ENCODE measurements at places on chromosomes 6 and 20.

DNA sequence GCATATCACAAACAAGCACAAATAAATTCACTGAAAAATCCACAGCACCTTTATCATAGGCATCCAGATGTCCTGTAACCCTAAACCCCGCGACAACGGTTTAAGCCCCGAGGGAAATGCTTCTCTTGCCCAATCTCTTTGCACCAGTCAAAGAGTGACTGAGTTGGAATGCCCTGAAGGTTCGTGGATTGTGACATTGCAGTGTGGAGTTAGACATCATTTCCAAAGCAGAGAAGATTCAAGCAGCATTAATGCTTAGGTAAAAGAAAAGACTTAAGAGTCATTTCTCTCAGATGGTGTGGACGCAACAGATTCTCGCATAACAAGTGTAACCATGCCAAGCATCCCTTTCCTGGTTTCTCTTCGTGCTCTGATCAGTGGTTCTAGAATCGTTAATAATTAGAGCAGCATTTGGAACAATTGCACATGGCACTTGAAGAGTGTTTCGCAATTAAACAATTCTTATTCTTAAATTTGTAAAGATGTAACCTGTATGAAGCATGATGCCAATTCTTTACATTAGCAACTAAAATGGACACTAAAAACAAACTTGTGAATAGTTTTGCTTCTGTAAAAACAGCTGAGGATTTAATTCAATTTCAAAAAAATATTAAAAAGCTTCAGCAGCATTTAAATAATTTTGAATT lies 121.6 kb downstream of the HIVEP2 start:
- no peak for DNase-seq

DNA sequence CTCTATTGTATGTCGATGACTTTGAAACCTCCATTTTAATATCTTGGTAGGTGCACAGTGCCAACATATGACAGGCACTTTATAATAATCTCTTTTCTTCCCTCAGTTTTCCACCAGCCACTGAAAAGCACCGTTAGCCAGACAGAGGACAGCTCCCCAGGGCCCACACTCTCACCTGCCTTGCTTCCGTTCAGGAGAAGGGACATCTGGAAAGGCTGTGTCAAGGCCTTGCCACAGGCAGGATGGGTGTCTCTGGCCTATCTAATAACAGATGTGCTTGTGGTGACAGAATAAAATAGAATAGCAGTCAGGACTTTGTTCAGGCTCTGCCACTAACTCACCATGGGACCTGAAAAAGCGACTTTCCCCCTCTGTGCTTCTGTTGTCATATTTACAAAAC lies 75.5 kb upstream of the CCDC167 start:
- DNase-seq, result no peak

- no peak for DNase-seq
Observed at GRCh38 chr6:75874224-75874623, 125.2 kb downstream of the MYO6 start.

GRCh38 chr6:135506270-135506997 lies 8.9 kb upstream of the AHI1 start:
- DNase-seq, result peak; percentile 25

DNA sequence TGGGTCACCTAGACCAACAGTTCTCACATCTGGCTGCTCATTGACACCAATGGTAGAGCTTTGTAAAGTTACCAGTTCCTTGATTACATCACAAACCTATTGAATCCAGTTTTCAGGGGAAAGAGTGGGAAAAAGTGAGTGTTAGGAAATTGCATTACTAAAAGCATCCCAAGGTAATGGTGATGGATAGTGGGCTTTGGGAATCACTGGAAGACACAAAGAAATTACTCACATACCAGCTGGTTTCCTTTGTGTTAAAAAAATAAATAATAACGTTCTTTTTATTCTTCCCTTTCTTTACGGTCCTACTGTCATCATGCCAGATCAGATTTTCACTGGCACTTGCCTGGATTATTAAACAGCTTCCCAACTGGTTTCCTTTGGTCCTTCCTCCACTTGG lies 370.7 kb downstream of the RFPL4B start:
- DNase-seq, result no peak

DNA sequence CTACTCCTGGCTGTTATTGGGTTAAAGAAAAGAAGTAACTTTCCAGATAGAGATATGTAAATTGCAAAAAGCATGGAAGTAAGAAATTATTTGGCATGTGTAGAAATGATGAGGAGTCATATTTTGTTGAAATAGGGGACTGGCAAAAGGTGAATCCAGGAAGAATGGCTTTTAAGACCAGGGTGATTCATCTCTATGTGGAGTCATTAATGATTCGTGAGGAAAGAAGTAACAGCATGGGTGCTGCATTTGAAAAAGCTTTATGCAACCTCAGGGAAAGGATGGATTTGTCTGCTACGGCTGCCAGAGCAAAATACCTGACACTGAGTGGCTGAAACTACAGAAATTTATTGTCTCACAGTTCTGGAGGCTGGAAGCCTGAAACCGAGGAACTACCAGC lies 14.8 kb upstream of the SYNE1 start:
- no peak for DNase-seq

DNA sequence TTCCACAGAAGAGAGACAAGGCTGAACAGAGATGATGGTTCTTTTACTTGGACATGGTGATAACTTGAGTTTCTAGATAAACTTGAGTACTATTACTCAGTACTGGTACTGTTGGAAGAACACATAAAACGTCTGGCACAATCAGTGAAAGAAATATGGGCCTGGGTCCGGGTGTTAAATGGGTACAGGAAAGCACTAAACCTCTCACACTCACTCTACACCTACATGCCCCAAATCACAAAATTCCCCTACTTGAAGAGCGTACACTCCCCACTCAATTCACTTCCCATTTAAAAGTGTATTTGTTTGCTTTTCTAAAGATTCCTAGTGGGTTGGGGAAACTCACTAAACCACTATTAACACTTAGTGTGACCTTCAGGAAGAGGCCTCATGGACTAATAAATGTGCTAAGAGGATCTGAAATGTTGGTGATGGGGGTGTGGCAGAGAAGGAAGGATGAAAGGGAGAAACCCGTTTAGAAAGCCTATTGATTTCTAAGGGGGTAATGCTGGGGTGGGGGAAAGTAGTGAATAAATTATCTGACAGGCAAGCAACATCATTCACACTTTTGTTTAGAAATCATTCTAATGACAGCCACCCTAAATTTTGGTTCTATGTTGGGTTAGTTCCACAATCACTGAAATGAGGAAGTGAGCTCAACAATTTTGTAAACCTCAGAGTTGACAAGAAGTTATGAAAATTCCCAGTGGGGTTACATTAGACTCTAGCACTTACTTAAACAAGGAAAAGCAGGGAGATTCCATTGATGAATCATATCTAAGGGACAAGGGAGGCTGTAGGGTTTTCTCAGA lies 222.6 kb upstream of the MARCKS start:
- DNase-seq, result peak; percentile 40

DNA sequence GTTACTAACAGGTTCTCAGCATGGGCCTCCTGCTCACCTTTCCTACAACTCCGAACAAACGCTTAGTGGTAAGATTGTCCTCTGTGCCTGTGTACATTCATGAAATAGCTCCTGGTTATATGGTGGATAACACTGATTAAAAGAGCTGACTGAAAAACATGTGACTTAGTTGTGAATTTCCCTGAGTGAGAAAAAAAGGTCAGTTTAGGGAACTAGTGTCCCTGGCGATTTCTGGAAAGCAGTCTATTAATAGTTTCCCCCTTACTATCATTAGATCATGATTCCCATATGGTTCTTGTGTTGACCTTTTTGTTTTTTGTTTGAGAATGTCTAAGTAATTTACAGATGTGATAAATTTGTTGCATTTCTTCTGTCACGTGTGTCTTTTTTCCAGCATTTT lies 15.6 kb downstream of the SNRPC start:
- no peak for DNase-seq

GRCh38 chr6:35727231-35727934 lies 9.4 kb upstream of the ARMC12 start:
- DNase-seq, result peak; percentile 51

DNA sequence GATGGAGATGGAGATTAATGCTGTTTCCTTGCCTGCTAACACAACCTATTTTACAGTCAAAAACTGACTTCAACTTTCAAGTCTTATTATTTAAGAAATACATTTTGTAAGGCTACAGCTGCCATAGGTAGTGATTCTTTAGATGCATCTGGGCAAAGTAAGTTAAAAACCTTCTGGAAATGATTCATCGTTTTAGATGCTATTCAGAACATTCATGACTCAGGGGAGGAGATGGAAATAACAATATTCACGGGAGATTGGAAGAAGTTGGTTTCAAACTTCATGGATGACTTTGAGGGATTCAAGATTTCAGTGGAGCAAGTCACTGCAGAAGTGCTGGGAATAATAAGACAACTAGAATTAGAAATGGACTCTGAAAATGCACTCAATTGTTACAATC lies 174.9 kb upstream of the GGTLC1 start:
- no peak for DNase-seq

- peak; percentile 84 for DNase-seq
Observed at GRCh38 chr20:47950124-47950912, 165.0 kb upstream of the SULF2 start.

DNA sequence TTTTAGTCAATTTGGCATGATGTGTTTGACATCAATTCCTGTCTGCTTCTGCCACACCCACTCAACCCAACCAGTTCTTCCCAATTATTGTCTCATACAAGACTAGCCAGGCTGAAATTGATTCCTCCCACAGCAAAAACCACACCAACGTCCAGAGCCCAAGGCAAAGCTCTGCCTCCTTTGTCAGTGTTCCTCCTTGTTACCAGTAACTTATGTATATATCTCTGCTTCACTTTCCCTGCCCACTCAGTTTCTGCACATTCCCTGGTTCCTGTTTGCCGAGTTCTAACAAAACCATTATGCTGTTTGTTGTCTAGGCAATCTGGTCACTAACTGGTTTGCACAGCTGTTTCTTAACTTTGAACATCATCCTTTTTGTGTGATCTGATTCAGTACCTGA lies 547.9 kb upstream of the PTCHD4 start:
- DNase-seq, result no peak

Data from A172 (cell line).